Fibroblast of lung (primary cell): ENCODE measurements at places on chromosomes 2 and 18. TPM values are rescaled to one million over a fixed set of nuclear protein-coding genes. Genes with fewer than 3 reads are reported as not detected.

Gene HES6
- total RNA-seq: 3.6 and 4.1 TPM in 2 replicates

Gene EPHA4
- 12.8 and 21.0 TPM in 2 replicates for total RNA-seq

Gene UGT1A1
- total RNA-seq: not detected in 2 replicates

Gene DNMT3A
- 16.9 and 19.7 TPM in 2 replicates for total RNA-seq

Gene PARD3B
- total RNA-seq: 14.9 and 20.6 TPM in 2 replicates

Gene FOXI3
- not detected in 2 replicates for total RNA-seq

Gene GALNT13
- total RNA-seq: 0.17 and 0.26 TPM in 2 replicates

Gene MC2R
- not detected in 2 replicates for total RNA-seq

Gene TOGARAM2
- total RNA-seq: 0.26 and 0.33 TPM in 2 replicates

Gene AOX1
- 65.1 and 81.4 TPM in 2 replicates for total RNA-seq

Gene KLHL30
- 0.26 and 1.2 TPM in 2 replicates for total RNA-seq

Gene FBXO48
- total RNA-seq: 0.26 and 0.33 TPM in 2 replicates

Gene ZNF892
- total RNA-seq: 6.2 and 7.3 TPM in 2 replicates

Gene CD226
- total RNA-seq: 0.33 and 0.51 TPM in 2 replicates

Gene DIPK1C
- total RNA-seq: not detected in 2 replicates

Gene OSR1
- 13.4 and 17.7 TPM in 2 replicates for total RNA-seq

Gene LBX2
- total RNA-seq: 1.5 and 3.0 TPM in 2 replicates

Gene ASTL
- total RNA-seq: not detected in 2 replicates

Gene SATB2
- total RNA-seq: 13.9 and 28.1 TPM in 2 replicates

Gene TMEM198
- total RNA-seq: 0.77 and 0.99 TPM in 2 replicates

Gene FAM228A
- total RNA-seq: 0.51 and 0.99 TPM in 2 replicates

Gene GLB1L
- total RNA-seq: 28.2 and 47.0 TPM in 2 replicates

Gene GALR1
- not detected in 2 replicates for total RNA-seq

Gene VIL1
- not detected in 2 replicates for total RNA-seq

Gene KCNK3
- total RNA-seq: under 0.01 and 0.26 TPM in 2 replicates

Gene GPR75
- 0.77 and 1.8 TPM in 2 replicates for total RNA-seq

Gene ZNF804A
- total RNA-seq: 0.77 and 3.0 TPM in 2 replicates

Gene TTC27
- 15.7 and 18.2 TPM in 2 replicates for total RNA-seq

Gene PSMA8
- not detected in 2 replicates for total RNA-seq
